ENCODE measurements at places on chromosomes 11 and 22.

GRCh38 chr11:70826541-70827335 is 425.6 kb downstream of the SHANK2 start:
- DNase-seq, result no peak

DNA sequence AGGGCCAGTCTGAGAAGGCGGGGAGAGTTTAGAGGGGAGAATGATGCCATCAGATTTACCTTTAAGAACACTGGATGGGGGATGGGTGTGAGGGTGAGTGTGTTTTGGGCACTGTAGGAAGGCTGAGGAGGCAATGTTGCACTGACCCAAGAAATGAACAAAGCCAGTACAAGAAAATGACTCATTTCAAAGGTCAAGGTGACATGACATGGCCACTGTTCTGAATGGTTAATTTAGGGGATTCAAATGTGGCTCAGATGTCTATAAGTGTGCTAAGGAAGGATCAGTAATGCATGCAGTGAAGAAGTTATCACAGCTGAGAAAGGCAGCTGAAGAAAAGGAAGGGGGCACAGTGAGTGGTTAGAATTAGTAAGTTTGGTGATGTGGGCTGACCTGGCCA is 129.9 kb downstream of the PGR start:
- DNase-seq, result no peak

DNA sequence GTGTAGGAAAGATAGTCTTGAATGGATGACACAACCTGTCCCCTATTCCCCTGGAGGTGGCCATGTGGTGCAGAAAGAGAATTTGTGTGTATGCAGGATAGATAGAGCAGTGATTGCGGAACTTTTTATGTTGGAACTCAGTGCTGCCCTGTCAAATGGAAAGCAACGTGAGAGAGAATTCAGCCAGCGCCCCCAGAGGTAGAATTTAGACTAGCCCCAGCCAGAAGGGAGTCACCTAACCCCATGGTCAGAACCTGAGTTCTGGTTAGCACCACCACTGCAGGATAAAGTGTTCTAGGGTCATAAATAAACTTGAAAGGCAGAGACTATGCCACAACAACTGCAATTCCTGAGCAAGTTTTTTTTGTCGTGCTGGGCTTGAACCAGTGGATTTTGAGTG is 152.9 kb upstream of the GRIA4 start:
- no peak for DNase-seq

GRCh38 chr11:113034576-113034975 is 73.4 kb downstream of the NCAM1 start:
- no peak for DNase-seq

- DNase-seq, result peak; percentile 30
Measured at GRCh38 chr22:38941488-38941987, 15.9 kb upstream of the APOBEC3A start.

DNA sequence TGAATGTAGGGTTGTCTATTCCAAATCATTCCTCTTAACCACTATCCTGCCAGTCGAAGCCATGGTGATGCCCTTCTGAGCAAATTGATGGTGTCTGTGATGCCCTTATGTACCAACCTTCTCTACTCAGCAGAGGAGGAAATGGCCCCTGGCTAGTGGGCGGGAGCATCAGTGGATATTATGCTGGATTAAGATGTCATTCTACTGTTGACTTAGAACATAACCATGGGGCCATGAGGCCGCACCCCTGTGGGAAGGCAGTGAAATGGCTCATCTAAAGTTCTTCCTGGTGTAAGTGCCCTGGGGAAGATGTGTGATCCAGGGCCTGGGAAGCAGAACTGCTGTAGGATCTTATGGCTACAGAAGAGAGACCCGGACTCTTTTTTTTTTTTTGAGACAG is 20.7 kb upstream of the P2RY2 start:
- DNase-seq, result no peak

DNA sequence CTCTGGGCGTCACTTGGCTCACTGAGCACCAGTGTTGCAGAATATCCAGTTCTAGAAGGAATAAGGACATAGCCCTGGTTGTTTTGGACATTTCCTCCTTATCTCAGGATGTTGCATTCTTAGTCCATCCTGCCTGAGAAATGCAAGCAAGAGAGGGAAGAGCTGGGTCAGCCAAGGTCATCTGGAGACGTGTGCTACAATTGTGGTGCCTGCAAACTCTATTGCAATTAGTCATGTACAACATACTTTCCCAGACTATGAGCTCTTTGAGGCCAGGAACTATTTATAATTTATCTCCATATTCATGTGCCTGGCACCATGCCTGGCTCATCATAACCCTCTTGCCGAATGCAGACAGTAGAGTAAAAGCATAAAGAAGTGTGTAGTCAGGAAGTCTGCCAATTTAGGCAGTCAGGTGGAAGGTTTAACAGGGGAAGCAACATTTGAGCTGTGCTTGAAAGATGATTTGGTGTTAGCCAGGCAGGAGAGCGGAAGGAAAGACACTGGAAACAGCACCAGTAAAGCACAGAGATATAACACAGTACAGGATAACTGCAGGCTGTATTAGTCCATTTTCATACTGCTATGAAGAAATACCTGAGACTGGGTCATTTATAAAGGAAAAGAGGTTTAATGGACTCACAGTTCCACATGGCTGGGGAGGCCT is 129.4 kb upstream of the PAX6 start:
- DNase-seq, result no peak

DNA sequence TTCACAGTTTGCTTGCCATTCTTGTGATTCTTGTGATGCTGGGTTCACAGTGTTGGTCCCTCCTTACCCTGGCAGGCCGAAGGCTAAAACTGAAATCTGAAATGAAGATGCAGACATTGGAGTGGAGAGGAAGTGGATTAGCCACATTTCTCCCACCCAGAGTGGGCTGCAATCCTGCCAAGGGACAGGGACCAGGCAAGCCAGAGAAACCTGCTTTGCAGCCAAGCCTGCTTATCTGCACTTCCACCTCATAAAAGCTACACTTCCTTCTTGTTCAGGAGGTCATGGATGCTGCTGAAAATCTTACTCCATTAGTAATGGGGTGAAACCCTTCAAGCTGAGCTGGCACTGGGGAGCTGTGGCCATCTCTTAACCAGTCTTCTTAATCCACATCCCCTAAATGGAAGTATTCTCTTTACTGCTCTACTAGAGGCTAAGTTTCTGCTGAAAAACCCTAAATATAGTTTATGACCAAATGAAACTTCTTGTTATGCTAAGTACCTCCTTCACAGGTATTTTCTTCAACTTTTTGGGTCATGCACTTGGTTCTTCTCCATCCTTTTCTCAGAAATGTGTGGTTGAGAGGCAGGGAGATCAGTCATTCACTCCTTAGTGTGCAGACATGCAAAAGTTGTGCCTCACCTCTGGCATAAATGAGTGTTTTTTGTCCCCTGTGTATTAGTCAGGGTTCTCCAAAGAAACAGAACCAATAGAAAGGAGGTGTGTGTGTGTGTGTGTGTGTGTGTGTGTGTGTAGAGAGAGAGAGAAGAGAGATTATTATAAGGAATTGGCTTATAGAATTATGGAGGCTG is 133.9 kb upstream of the BMAL1 start:
- no peak for DNase-seq

GRCh38 chr22:36728505-36728904 is 25.0 kb upstream of the CACNG2 start:
- DNase-seq, result no peak
